ENCODE measurements at places on chromosomes 6 and 20. TPM values are rescaled to one million over a fixed set of nuclear protein-coding genes. Genes with fewer than 3 reads are reported as not detected.

- no peak overlapping the region for H3K27ac ChIP-seq
- no peaks in the 10 kb centered on the region for H3K27me3 ChIP-seq
- no peaks in the 10 kb centered on the region for H3K4me1 ChIP-seq
- no peak for DNase-seq
- no peak overlapping the region for H3K4me3 ChIP-seq
These were observed 47.1 kb downstream of the AKIRIN2 start for GRCh38 chr6:87654875-87655454.

GRCh38 chr6:111367393-111368088, 115.5 kb downstream of the REV3L start:
- no peak for DNase-seq
- H3K27me3 ChIP-seq: no peaks in the 10 kb centered on the region
- no peaks in the 10 kb centered on the region for H3K4me1 ChIP-seq
- no peaks in the 10 kb centered on the region for H3K36me3 ChIP-seq
- no peak overlapping the region for H3K27ac ChIP-seq
- no peak overlapping the region for H3K4me3 ChIP-seq

GRCh38 chr20:50247196-50248094, 56.8 kb downstream of the CEBPB start:
- no peaks in the 10 kb centered on the region for H3K36me3 ChIP-seq
- H3K27ac ChIP-seq: no peak overlapping the region
- H3K4me3 ChIP-seq: no peak overlapping the region
- no peaks in the 10 kb centered on the region for H3K27me3 ChIP-seq
- DNase-seq: no peak

DNA sequence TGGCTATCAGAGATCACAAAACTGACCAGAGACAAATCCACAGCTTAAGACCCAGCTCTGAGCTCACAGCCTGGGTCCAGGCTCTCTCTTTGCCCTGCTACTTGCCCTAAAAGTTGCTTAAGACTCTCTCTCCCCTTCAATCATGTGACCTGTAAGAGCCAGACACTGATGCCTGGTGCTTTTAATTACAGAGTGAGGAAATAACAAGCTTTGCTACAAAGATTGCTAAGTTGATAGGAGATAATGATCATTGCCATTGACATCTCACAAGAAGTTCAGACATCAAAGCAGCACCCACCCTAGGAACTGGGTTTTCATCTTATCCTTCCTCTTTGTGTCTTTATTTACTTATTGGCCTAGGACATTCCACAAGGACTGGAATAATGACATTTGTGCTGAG, 125.9 kb upstream of the CD93 start:
- H3K27ac ChIP-seq: peak overlapping the region; percentile 29
- H3K4me1 ChIP-seq: peaks cover under 1% of the 10 kb centered on the region
- H3K4me3 ChIP-seq: no peak overlapping the region
- no peak for DNase-seq
- H3K36me3 ChIP-seq: no peaks in the 10 kb centered on the region

- H3K27ac ChIP-seq: peak overlapping the region; percentile 81
- DNase-seq: peak; percentile 74
- no peaks in the 10 kb centered on the region for H3K27me3 ChIP-seq
- no peaks in the 10 kb centered on the region for H3K4me1 ChIP-seq
- H3K4me3 ChIP-seq: no peak overlapping the region
These were observed 63.7 kb upstream of the CD2AP start for GRCh38 chr6:47413752-47414422.

GRCh38 chr6:118984342-118984741, 49.4 kb upstream of the MCM9 start:
- no peak overlapping the region for H3K27ac ChIP-seq
- no peaks in the 10 kb centered on the region for H3K4me1 ChIP-seq
- no peak for DNase-seq
- H3K4me3 ChIP-seq: no peak overlapping the region

DNA sequence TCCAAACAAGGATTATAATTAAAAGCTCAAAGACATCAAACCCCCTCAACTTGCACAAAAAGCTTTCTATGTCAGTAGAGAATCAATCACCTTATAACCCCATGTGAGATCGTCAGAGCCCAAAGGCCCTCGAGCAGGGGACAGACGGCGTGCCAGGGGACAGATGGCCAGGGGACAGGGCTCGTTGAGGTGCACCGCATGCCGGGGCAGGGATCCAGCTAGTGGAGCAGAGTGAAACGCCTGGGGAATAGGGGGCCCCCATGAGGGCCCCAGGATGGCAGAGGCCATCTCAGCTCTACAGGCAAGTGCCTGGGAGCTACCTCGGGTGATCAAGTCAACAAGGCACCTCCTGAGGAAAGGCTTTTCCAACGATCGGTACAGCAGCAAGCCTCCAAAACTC, 28.6 kb downstream of the DIDO1 start:
- no peaks in the 10 kb centered on the region for H3K36me3 ChIP-seq
- peaks cover 19% of the 10 kb centered on the region for H3K4me1 ChIP-seq
- no peaks in the 10 kb centered on the region for H3K27me3 ChIP-seq
- no peak for DNase-seq
- no peak overlapping the region for H3K4me3 ChIP-seq

The HLA-DRA gene
- 3.7 TPM for total RNA-seq

- no peak overlapping the region for H3K27ac ChIP-seq
- DNase-seq: no peak
These were observed 130.1 kb upstream of the NEDD9 start for GRCh38 chr6:11362564-11362963.

The CST3 gene
- total RNA-seq: 921 TPM

DNA sequence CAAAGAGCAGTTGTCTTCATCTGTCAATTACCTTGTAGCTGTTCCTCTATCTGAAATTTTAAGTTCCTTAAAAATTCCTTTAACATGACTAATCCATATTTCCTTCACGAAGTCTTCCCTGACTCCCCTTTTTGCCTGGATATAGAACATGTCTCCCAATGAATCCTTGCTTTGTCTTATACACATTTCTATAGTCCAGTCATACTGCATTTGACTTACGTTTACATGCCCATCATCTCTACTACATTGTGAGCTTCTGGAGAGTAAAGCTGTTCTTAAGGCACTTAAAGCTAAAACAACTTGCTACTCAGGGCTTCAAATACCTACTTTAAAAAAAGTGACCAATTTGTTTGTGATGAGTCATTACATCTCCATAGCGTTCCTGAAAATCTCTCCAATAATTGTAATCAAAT, 4.9 kb downstream of the REV3L start:
- no peak for DNase-seq
- no peaks in the 10 kb centered on the region for H3K27me3 ChIP-seq
- peaks cover 12% of the 10 kb centered on the region for H3K4me1 ChIP-seq

DNA sequence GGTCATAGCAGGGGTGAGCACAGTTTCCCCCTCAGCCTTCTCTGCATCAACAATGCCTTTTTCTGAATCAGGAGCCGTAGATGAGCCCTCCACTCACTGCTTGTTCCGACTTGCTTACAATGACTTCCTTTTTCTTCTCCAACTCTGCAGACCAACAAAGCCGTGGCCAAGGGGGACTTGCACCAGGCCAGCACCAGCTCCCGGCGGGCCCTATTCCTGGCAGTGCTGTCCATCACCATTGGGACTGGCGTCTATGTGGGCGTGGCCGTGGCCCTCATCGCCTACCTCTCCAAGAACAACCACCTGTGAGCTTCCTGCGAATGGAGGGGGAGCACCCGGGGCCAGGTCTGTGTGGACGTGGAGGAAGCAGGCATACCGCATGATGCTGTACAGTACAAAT, 195.8 kb downstream of the SYNDIG1 start:
- no peak for DNase-seq
- H3K27me3 ChIP-seq: no peaks in the 10 kb centered on the region
- no peak overlapping the region for H3K27ac ChIP-seq
- no peaks in the 10 kb centered on the region for H3K36me3 ChIP-seq
- no peak overlapping the region for H3K4me3 ChIP-seq
- H3K4me1 ChIP-seq: no peaks in the 10 kb centered on the region

The CDKN1A gene
- 246 TPM for total RNA-seq

GRCh38 chr6:162898011-162898410, 170.2 kb downstream of the PACRG start:
- H3K4me1 ChIP-seq: no peaks in the 10 kb centered on the region
- H3K27me3 ChIP-seq: no peaks in the 10 kb centered on the region
- no peak overlapping the region for H3K27ac ChIP-seq
- DNase-seq: no peak

GRCh38 chr6:25640891-25641290, 11.1 kb upstream of the SCGN start:
- H3K4me3 ChIP-seq: no peak overlapping the region
- DNase-seq: no peak
- no peaks in the 10 kb centered on the region for H3K36me3 ChIP-seq
- H3K27me3 ChIP-seq: no peaks in the 10 kb centered on the region

DNA sequence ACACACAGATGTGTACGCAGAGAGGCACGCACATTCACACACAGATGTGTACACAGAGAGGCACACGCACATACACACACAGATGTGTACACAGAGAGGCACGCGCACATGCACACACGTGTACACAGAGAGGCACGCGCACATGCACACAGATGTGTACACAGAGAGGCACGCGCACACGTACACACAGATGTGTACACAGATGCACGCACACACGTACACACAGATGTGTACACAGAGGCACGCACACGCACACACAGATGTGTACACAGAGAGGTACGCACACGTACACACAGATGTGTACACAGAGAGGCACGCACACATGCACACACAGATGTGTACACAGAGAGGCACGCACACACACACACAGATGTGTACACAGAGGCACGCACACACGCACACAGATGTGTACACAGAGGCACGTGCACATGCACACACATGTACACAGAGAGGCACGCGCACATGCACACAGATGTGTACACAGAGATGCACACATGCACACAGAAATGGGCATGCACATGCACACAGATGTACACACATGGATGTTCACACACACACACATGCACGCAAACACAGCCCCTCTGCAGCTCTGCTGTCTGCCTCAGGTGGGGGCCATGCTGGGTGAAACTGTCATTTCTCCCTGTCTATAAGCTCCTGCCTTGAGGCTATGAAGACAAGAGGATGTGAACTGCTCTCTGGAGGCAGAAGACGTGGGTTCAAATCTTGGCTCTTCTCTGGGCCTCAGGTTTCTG, 14.3 kb upstream of the MYT1 start:
- no peaks in the 10 kb centered on the region for H3K27me3 ChIP-seq
- no peaks in the 10 kb centered on the region for H3K36me3 ChIP-seq
- no peak for DNase-seq
- H3K4me3 ChIP-seq: no peak overlapping the region
- H3K27ac ChIP-seq: no peak overlapping the region

The TGM3 gene
- not detected for total RNA-seq

The SNAI1 gene
- 3.0 TPM for total RNA-seq

The C4A gene
- total RNA-seq: 66.8 TPM

The CDH4 gene
- total RNA-seq: not detected

The KHDRBS2 gene
- total RNA-seq: 12.4 TPM

GRCh38 chr20:47455133-47456040, 46.3 kb upstream of the NCOA3 start:
- H3K36me3 ChIP-seq: no peaks in the 10 kb centered on the region
- H3K4me1 ChIP-seq: peaks cover 12% of the 10 kb centered on the region
- peak overlapping the region; percentile 69 for H3K27ac ChIP-seq
- peak; percentile 49 for DNase-seq
- H3K27me3 ChIP-seq: no peaks in the 10 kb centered on the region
- H3K4me3 ChIP-seq: no peak overlapping the region

The MGME1 gene
- 12.7 TPM for total RNA-seq

- H3K27ac ChIP-seq: peak overlapping the region; percentile 92
- H3K36me3 ChIP-seq: no peaks in the 10 kb centered on the region
- peaks cover 12% of the 10 kb centered on the region for H3K4me1 ChIP-seq
These were observed 1.0 kb upstream of the MTG2 start for GRCh38 chr20:62181808-62182207.

GRCh38 chr6:28880894-28881780, 42.6 kb downstream of the TRIM27 start:
- peak overlapping the region; percentile 37 for H3K4me3 ChIP-seq
- no peaks in the 10 kb centered on the region for H3K36me3 ChIP-seq
- peak; percentile 82 for DNase-seq
- H3K27me3 ChIP-seq: no peaks in the 10 kb centered on the region

The BTN3A1 gene
- 20.4 TPM for total RNA-seq

The MEI4 gene
- total RNA-seq: 0.27 TPM

The PIM1 gene
- total RNA-seq: 71.3 TPM

The C6orf118 gene
- not detected for total RNA-seq

The TDP2 gene
- total RNA-seq: 106 TPM

DNA sequence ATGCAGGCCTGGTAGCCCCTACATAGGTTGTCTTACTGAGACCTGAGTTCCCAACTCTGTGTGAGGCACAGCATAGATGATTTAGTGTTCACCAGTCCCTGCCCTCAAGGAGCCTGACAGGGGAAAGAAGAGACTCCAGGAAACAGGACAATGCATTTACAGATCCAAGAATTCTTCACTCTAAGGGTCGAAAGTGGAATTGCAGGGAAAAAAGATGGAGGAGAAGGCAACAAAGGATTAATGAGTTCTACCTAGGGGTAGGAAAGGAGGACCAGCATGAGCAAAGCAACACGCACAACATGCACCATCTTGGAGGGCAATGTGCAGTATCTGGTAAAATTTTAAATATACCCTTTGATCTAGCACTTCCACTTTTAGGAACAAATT, 5.9 kb downstream of the SPAG4 start:
- no peaks in the 10 kb centered on the region for H3K36me3 ChIP-seq
- H3K4me1 ChIP-seq: peaks cover 8% of the 10 kb centered on the region
- H3K4me3 ChIP-seq: no peak overlapping the region
- no peak for DNase-seq

GRCh38 chr6:36320475-36320874, 16.2 kb downstream of the BNIP5 start:
- DNase-seq: peak; percentile 76
- H3K36me3 ChIP-seq: no peaks in the 10 kb centered on the region
- H3K4me1 ChIP-seq: peaks cover 13% of the 10 kb centered on the region
- H3K27ac ChIP-seq: peak overlapping the region; percentile 87
- no peak overlapping the region for H3K4me3 ChIP-seq
- H3K27me3 ChIP-seq: no peaks in the 10 kb centered on the region

DNA sequence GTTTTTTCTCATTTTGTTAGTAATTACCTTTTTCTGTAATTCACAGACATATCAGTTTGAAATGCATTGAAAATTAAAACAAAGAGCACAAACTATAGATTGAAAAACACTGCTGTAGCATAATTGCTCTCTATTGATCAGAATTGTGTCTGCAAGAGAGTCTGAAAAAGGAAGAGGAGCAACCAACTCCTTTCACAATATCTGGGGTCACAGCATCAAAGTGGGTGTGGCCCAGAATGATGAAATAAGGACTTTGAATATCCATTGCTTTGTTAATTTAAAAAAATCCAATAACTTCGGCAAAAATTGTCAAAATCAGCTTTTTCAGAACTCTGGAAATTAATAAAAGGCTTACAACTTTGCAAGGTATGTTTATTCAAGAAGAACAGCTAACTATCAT, 99.2 kb downstream of the MYLK4 start:
- no peak overlapping the region for H3K27ac ChIP-seq
- DNase-seq: no peak
- no peaks in the 10 kb centered on the region for H3K36me3 ChIP-seq
- H3K4me3 ChIP-seq: no peak overlapping the region

The KCNB1 gene
- 0.37 TPM for total RNA-seq

DNA sequence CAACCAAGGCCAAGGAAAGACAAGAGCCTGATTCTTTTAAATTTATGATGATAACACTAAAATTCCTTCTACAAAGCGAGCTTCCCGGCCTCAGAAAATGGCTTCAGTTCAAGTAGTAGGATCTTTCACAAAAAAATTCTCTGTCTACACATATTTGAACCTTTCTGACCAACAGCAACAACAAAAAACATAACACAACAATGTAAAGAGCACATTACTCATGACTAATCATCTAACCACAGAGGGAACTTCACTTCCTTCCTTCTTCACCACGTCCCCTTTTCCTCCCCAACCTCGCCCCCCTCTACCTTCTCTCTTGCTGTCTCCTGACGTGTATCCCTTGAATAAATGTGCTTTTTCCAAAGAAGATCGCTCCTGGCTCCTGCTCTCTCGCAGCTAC, 228.2 kb downstream of the MYLK4 start:
- H3K4me1 ChIP-seq: no peaks in the 10 kb centered on the region
- no peak overlapping the region for H3K27ac ChIP-seq
- DNase-seq: no peak
- no peaks in the 10 kb centered on the region for H3K36me3 ChIP-seq
- H3K4me3 ChIP-seq: no peak overlapping the region

Measured in hepatocyte (in vitro differentiated cells).